ENCODE measurements at places on chromosomes 3 and 15.

DNA sequence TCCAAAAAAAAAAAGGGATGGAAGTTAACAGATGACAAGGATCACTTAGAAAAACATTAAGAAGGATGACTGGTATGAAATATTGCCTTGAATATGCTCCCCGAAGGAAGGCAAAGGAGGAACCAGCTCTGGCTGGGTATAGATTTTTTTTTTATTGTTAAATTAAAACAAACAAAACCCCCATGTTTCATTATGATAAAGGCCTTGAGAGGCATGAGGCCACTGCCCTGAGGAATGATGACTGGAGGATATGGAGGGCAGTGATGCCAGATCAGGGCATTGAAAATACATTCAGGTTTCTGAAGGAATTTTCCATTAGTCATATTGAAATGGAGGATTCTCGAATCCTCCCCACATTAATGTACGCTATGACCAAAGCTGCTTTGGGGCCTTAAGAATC, 120.9 kb downstream of the ADAMTS9 start:
- no peak for DNase-seq

- DNase-seq, result no peak
Measured at GRCh38 chr15:58405865-58406264, 25.9 kb upstream of the LIPC start.

DNA sequence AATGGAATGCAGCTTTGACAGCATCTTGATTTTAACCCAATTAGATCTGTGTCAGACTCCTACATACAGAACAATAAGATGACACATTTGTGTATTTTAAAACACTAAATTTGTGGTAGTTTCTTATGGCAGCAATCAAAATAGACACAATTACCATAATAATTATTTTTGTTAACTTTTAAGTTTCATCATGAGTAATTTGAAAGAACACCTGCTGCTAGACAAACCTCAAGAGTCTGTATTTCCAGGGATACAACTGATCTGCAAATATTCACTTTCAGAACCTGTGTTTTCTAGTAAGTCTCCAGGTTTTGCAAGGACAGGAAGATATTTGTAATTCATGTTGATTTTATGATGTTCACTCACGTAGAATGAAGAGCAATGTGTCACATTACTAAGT, 736.8 kb downstream of the DIPK2A start:
- DNase-seq, result no peak

GRCh38 chr3:132561003-132561402, 36.1 kb upstream of the ACKR4 start:
- DNase-seq, result no peak

DNA sequence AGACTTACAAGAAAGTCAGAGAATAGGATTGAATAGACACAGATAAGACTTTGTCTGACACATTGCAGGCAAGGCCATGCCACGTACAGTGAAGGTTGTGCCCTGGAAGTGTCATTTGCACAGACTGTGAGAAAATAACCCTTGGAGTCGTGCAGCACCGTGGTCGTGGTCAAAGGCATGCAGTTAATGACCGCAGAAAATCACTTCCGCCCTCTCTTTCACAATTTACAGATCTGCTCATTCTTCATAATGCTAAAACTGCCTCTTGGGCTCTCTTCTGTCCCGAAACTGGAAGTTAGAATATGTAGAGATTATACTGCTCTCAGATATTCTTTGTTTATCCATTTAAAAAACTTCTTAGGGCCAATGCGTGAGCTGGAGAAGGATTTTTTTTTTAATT, 73.2 kb upstream of the CTXND1 start:
- DNase-seq, result no peak

DNA sequence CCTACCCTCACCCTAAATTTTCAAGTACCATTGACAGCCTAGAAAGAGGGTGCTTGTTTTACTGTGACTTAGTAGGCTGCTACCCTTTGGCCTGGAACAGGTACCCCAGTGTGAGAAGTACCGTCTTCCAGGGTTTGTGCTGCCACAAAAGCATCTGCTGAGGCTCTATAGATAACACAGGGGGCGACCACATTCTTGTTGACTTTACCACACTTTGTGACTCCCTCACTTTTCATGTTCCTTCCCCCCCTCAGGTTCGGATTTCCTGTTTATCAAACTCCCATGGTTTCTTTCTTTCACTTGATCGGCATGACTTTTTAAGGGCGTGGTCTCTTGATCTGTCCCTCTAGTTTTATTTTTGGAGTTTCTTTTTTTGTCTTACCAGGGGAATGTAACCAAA, 23.5 kb downstream of the EXOG start:
- no peak for DNase-seq

DNA sequence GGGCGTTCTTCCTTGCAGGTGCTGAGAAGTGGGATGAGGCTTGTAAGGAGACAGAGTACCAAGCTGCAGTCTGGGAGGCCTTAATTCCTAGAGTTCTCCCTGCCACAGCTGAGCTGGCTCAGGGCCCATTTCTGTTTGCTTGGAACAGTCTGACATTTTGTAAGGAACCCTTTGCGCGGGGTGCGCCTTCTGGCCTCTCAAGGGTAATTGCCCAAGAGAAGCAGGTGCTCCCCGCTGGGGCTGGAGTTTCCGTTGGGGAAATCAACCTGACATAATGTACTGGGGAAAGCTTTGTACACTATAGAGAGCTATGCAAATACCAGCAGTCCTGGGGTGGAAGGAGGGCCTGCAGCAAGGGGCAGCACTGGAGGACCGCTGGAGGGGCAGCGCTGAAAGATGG, 83.6 kb downstream of the HMG20A start:
- DNase-seq, result no peak

- no peak for DNase-seq
Measured at GRCh38 chr3:128196647-128197046, 43.4 kb downstream of the EEFSEC start.

DNA sequence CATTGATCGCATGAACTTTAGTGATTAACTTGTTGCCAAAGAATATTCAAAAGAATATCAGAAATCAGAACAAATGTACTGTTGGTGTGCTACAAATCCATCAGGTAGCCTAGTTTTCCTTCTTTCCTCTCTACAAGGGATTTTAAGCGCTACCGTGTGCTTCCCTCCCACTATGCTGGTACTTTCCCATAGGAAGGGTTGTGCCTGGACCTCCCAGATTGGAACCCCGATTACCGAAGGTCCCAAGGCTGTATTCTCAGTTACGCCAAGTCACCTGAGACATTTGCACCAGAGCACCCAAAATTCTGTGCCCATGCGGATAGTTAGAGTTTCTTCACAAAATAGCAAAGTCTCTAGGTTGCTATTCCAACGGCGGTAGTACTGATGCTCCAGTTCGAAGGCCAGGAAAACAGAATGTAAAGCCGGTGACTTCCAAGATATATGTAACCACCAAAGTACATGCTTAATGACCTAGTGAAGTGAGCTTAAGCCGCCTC, 23.4 kb upstream of the GATM start:
- DNase-seq, result no peak

DNA sequence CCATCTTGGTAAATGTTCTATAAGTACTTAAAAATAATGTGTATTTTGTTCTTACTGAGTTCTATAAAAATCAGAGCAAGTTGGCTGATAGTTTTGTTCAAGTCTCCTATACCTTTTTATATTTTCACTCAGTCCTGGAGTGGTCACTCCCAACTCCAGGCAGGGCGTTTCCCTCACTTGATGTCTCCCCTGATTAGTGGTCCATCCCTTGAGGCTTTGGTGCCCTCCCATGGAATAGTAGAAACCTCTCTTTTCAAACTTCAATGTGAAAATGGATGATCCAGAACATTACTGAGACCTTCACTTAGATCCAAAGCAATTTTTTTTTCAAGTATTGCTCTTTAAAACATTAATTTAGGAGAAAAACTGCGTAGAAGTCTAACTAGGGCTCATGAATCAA, 25.0 kb upstream of the SCN10A start:
- no peak for DNase-seq

DNA sequence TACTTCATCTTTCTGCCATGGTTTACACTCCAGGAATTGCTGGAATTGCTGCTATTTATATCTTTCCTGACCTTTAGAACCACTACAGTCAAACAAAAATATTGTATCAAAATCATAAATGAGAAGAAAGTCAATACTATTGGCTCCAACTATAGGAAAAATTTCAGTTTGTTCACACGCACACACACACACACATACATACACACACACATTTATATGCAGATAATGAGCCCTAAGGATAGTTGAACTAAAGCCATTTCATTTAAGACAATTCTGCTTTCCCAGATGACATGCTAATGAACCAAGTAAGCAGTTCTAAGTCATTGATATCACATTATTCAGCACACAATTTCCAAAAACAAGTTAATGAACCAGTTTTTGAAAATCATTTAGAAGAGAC, 627.3 kb downstream of the PLOD2 start:
- no peak for DNase-seq

DNA sequence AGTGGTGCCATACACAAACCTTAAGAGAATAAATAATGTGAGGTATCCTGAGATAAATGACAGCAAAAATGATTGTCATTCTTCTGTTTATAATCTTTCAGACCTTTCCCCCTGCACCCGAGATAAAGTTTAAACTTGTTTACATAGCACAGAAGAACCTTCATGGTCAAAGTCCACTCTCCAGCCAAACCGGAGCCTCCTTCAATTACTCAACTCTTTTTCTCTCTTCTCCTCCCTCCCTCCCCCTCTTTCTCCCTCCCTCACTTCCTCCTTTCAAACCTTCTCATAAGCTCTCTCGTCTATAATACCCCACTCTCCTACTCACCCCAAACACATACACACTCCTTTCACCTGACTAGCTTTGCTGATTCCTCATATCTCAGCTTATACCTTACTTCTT, 198.9 kb downstream of the EFHB start:
- no peak for DNase-seq

- DNase-seq, result no peak
Measured at GRCh38 chr3:133475245-133476010, 75.6 kb downstream of the BFSP2 start.

DNA sequence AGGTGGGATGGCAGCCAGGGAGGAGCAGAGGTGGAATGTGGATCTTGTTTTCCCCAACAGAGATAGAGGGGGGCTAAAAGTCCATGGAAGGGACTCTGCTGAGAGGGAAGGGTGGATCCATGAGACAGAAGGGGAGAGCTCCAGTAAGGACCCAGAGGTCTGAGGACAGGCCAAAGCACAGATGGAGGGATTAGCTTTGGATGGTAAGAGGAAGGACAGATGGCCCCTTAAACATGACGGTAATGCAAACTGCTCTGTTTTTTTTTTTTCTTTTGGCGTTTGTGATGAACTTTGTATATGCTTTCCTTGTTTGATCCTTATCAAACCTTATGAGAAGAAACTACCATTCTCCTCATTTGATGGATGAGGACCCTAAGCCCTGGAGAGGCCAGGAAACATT, 96.2 kb downstream of the IGF1R start:
- DNase-seq, result no peak

DNA sequence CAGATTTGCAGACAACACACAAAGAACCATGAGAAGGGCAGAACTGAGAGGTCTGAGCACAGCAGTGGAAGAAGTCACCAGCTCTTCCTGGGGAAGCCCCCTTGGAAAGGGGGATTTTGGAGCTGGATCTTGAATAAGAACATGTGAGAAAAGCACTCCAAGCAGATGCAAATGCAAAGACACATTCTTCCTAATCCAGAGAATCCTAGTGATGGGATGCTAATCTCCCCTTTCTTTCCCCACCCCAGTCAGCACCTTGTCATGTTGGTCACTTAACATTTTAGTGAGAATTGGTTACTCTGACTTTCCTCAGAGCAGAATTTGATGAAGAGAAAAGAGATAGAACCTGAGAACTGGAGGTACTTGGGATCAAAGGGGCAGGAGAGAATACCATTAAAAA, 148.5 kb downstream of the SSR3 start:
- DNase-seq, result no peak

GRCh38 chr3:40971191-40972168, 227.8 kb upstream of the CTNNB1 start:
- DNase-seq, result peak; percentile 96

DNA sequence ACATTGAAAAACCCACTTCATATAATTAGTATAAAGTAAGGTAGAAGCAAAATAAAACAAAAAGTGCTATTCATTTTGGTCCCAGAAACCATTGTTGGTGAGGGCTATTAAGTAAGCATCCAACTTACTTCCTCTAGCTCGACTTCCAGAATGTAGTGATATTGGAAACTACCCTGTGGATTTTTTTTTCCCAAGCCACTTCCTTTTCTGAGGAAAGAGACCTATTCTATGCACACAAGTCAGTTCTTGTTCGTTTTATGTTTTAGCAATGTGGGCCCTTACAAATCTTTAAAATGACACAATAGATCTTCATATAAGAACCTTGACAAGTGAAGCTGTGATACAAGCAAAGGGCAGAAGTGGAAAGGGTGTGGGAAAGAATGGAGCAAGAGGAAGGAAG, 402.0 kb upstream of the TBL1XR1 start:
- no peak for DNase-seq

- no peak for DNase-seq
Measured at GRCh38 chr3:172270557-172271166, 177.6 kb downstream of the GHSR start.

GRCh38 chr3:114727373-114727772, 419.7 kb downstream of the ZBTB20 start:
- no peak for DNase-seq

- no peak for DNase-seq
Measured at GRCh38 chr3:196645096-196645495, 5.6 kb downstream of the NRROS start.

DNA sequence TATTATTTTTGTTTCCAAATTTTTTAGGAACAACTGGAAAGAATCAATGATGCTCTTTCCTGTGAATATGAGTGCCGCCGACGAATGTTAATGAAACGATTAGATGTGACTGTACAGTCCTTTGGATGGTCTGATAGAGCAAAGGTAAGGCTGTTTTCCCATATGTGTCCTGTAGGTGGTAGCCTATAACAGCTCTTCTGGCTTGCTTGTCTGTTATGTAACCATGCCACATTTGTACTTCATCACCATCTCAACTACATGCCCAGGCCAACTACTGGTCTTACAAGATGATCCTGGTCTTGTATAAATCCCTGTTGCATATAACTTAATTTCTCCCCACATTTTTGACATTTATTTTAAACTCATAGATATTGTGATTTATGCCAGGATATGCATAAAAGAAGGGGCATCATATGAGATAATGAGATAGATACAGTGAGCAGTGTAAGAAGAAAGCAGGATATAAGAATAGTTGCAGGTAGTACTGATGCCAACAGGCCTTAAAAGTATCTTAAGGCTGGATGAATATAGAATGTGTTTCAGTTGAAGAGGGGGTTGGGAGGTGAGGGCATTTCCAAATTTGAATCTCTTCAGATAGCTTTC, 20.3 kb downstream of the FAM98B start:
- DNase-seq, result peak; percentile 82

DNA sequence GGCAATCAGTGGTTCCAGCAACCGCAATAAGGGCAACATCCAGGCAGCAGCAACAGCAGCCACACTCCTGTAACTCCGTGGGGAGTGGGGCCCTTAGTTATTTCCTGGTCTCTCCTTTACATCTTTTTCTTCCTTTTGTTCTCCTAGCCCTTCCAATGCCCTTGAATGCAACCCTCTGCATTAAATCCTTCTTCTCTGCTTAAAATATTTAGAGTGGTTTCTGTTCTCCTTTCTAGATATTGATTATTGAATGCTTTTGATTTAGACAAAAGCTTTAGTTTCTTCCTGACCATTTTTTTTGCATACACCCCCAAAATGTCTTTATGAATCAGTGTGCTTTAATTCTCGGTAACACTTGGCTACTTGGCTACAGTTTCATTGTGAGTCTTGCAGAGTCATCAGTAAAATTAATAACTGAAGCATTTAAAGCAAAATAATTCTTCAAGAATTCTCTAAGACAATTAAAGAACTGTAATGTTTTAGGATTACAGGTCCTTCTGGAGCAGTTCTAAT, 586.1 kb downstream of the MECOM start:
- no peak for DNase-seq

GRCh38 chr3:25665315-25666280, 891 bp upstream of the TOP2B start:
- DNase-seq, result peak; percentile 71

Data from GM23248 (cell line).